ENCODE measurements at places on chromosomes 12 and 14.

DNA sequence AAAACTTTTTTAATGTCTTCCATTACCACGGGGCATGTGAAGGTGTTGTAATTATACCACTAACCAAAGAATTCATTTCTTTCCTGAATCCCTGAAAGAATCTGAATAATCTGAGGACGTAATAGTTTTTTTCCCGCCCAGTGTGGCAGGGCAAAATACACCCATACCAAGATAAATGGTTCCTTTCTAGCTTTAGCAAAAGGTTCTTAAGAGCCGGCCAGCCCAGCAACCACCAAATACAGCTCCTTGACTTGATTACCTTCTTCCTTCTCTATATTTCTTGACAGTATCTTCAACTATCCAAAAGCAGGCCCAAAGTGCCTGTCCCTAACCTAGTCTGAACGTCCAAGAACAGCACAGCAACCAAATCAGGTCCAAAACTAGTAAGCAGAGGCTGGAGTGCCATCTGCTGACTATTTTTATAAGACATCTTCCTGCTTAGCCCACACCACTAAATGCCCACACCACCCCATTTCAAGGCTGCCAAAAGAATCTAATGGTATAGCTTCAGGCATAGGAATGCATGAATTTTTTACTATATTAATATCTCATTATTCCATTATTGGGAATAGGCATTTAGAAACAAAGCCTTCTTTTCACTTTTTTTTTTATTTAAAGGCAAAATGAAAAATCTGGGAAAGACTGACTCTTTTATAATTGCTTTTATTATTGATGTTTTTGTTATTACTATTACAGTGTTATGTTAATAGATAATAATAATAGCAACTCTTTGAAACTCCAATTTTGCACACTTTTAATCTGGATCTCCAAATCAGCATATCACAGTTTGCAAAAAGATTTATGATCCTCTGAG lies 524.4 kb downstream of the MED13L start:
- DNase-seq, result peak; percentile 86

- DNase-seq, result peak; percentile 45
Observed at GRCh38 chr14:77339407-77339806, 18.6 kb downstream of the GSTZ1 start.

DNA sequence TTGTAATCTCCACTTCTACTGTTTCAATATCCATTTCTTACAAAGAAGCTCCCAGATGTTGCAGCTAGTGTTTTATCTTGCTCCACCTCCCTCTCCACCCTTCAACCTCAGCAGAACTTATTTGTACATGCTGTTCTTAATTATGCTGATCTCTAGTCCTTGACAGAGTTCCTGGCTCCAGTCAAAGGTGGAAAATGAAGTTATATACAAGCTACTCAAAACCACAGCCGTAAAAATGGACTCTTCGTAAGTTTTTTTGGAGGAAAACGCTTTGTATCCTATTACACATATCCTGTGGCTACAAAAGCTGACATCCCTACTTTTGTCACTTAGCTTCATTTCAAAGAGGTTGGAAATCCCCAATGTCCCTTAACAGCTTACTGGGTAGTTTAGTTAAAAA lies 1.3 kb downstream of the CLEC1A start:
- no peak for DNase-seq

DNA sequence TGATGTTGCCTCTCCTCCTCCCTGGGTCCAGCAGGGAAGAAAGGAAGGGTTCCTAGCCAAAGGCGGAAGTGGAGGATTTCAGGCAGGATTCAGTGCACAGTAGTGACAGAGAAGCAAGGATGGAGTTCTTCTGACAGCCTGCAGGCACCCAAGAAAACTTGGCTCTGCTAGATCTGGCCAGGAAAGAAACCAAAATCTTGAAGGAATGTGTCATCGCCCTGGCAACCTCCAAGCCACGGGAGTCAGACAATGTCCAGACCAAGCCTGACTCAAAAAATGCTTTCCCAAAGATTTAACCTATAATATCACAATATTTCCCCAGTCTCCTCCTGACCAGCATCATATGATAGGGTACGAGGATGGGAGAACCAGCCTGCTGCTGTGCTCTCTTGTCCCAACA lies 22.8 kb upstream of the DHRS4 start:
- peak; percentile 69 for DNase-seq

DNA sequence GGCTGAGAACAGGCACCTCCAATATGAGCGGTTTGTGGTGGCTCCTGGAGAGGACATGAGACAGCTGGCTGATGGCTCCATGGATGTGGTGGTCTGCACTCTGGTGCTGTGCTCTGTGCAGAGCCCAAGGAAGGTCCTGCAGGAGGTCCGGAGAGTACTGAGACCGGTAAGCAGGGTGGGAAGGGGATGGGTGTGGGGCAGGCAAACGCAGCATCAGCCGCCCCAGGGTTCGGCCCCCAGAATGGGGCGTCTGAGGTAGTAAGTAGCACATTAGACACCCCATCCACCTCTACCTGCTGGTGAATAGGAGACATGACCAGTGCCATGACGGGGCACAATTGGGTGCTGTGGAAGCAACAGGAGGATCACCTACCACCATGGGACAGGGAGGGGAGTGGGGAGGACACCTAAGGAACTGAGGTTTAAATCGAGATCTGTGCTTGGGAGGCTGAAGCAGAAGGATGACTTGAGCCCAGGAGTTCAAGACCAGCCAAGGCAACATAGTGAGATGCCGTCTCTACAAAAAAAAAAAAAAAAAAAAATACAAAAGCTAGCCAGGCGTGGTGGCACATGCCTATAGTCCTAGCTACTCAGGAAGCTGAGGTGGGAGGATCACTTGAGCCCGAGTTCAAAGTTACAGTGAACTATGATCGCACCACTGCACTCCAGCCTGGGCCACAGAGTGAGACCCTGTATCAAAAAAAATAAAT lies 25.5 kb downstream of the ITGA7 start:
- no peak for DNase-seq

- peak; percentile 49 for DNase-seq
Observed at GRCh38 chr12:126663304-126664094, 1598.3 kb downstream of the AACS start.
